Hematopoietic multipotent progenitor cell treated with erythropoietin and hydrocortisone succinate and interleukin-3 and kit ligand, for 8 days (in vitro differentiated cells): ENCODE measurements at places on chromosomes 1 and 21.

- no peak for DNase-seq
Measured at GRCh38 chr1:67458663-67459062, 28.5 kb upstream of the SERBP1 start.

DNA sequence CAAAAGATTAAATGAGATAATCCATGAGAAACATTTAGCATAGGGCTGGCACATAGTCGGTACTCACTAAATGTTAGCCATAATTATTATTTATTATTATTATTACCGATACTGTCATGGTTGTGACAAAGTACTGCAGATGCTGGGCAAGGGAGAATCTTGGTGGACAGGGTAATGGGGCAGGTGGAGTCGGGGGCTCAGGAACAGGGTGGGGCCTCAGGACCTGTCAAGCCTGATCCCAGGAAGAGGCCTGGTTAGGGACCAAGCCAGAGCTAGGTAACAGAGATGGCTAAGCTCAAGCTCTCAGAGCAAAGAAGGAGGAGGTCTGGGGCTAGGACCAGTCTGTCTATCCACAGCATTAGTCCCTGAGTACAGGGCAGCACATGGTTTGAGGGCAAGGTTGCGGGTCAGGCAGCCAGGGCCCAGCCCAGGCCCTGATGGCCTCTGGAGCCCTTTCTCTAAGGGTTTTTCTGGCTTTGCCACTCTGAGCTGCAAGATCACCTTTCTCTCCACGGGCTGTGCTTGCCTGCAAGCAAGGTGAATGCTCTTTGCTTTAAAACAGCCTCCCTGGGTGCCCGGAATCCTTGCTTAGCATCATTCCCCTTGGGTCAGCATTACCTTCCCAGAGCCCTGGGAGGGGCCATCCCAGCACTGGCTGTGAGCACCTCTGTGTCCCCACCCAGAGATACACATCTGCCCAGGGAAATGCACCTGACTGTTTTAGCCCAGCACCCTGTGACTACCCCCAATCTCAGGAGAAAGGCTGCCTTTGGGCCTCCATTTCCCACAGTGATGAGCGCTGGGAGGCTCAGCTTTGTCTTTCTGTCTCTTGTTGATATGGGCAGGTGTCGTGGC, 572.0 kb downstream of the PTPRU start:
- DNase-seq = no peak

DNA sequence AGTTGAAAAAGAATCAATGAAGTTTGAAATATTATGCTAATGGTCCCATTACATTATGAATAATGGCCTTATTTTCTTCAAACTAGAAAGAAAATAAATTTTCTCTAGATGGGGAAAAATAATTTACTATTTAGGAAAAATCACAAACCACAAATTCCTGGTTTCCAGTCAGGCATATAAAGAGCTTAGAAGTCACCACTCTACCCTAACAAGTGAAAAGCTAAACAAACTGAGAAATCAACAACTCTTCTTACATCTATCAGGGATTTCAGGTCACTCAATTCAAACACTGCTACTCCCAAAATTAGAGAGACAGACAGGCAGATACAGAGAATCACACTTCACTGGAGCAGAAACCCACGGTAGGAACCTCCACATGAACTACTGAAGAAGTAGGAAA, 82.1 kb upstream of the LRRC7 start:
- no peak for DNase-seq

DNA sequence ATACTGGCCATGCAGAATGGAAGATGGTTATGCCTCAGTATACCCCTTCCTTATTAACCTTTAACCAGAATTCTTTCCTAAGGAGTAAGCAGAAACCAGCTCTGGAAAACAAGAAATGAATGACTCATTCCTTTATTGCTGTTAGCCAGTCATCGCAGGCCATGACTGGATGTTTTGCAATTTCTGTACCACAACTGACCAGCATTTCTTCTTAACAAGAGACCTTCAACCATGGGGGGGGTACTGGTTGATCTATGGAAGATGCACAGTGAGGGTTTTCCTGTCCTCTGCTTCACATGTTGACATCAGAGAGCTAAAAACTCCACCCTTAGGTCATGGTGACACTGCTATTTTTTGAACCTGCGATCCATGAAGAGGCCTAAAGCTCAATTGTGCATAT, 28.0 kb upstream of the RNF2 start:
- no peak for DNase-seq

DNA sequence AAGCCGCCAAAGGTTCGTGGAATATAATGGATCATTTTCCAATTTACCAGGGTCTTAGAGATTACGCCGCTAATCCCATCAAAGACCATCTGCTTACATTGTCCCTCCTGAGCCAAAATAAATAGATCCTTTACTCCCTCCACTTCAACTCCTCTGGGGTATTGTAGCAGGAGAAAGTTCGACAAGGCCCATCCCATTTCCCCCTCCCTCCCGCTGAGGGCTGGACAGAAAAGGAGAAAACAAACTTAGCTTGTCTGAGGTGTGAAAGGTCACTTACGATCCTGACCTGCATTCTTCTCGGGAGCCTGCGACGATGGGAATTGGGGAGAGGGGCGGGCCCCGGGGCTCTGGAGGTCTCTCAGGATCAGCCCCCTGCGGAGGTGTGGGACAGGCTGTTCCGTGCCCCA, 60.8 kb downstream of the MEF2D start:
- no peak for DNase-seq
